ENCODE measurements at places on chromosomes 1 and 21.

GRCh38 chr1:108521990-108522393 lies 37.9 kb upstream of the EEIG2 start:
- DNase-seq = no peak

DNA sequence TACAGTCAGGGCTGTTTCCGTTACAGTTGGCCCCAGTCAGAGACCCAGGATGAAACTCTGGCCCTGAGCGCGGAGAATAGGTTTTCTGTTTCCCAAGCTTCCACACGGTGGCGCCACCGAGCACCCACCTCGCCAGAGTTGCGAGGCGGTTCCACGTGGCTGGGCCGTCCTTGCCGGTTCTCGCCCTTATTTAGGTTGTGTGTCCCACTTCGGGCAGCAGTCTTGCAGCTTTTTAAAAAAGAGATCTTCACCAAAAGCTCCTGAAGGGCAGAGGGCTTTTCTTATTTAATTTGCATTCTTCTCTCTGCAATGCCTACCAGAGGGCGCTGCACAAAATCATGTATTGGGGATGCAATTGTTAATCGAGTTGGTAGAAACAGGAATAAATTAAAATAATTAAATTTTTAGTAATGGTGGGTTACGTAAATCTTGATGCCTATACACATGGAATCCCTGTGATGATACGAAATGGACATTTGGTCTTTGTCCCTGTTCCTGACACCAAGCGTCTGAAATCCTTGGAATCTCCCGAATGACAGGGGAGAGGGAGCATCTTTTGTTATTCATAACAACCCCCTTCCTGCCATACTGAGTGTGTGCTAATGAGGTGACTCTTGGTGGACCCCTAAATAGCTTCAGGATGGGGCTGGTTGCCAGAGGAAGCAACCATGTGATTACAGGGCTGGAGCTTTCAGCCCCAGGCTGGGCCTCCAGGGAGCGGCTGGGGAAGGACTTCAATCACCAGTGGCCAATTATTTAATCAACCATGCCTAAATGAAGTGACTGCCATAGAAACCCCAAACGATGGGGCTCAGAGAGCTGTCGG lies 5.6 kb upstream of the S100A7 start:
- peak; percentile 55 for DNase-seq

- no peak for DNase-seq
Observed at GRCh38 chr1:20497506-20497905, 10.4 kb downstream of the MUL1 start.

- DNase-seq = no peak
Observed at GRCh38 chr1:43241413-43241836, 28.4 kb upstream of the TMEM125 start.

All from CD4-positive, alpha-beta T cell treated with Interleukin-17A for 1 hour (primary cell).